ENCODE measurements at places on chromosomes 1 and 21.

GRCh38 chr1:214801191-214801590 lies 198.2 kb downstream of the CENPF start:
- DNase-seq: no peak

GRCh38 chr21:21096956-21097355 lies 98.7 kb downstream of the NCAM2 start:
- no peak for DNase-seq

GRCh38 chr1:150118716-150119115 lies 31.0 kb upstream of the PLEKHO1 start:
- DNase-seq: no peak

DNA sequence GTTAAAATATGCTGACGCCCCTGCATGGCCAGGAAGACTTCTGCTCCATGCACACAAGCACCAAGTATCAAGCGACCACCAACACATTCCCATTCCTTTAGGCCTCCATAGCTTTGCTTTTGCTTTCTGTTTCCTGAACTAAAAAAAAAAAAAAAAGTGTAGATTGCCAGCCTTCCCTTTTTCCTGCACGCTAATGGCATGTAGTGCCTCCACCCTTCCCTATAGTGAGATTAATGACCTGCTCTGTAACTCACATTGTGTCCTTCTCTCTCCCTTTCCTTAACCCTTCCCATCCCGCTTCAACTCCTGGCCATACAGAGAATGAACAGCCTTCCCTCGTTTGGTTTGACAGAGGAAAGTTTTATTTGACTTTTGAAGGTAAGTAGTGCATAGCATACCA lies 57.1 kb upstream of the DYNLT5 start:
- DNase-seq: no peak

DNA sequence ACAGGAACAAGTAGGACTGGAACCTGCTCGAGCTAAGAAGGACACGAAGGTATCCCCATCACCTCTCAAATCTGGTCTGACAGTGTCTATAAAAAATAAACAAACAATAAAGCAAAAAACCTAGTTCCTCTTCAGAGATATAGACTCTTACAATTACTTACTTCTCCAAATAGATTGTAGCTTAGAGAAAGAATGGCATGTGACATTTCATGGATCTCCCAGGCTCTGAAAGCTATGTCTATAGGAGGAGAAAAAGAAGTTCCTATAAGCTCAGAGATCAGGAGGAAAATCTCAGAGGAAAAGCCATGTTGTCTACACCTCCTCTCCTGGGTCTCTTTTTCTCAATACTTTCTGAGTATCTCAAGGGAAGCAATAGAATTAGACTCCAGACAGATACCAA lies 12.3 kb upstream of the OR10J5 start:
- no peak for DNase-seq
